ENCODE measurements at places on chromosomes 5 and 9.

- DNase-seq: peak; percentile 71
Measured at GRCh38 chr5:68554571-68555279, 339.2 kb downstream of the PIK3R1 start.

DNA sequence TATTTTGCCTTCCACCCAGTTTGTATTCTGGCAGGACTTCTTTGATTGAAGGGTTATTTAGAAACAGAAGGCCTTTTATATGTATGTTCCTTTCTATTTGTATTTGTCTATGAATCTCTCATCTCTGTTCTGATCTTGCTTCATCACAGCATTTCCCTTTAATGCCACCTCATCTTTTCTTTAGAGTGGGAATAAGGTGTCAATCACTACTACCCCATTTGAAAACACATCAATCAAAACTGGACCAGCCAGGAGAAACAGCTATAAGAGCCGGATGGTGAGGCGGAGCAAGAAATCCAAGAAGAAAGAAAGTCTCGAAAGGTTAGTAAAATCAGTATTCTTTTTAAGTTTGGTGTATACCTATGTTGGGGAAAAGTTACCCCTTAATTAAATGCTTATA is 36.3 kb downstream of the CD180 start:
- no peak for DNase-seq

- no peak for DNase-seq
Measured at GRCh38 chr9:4678679-4679267, 596 bp upstream of the CDC37L1 start.

DNA sequence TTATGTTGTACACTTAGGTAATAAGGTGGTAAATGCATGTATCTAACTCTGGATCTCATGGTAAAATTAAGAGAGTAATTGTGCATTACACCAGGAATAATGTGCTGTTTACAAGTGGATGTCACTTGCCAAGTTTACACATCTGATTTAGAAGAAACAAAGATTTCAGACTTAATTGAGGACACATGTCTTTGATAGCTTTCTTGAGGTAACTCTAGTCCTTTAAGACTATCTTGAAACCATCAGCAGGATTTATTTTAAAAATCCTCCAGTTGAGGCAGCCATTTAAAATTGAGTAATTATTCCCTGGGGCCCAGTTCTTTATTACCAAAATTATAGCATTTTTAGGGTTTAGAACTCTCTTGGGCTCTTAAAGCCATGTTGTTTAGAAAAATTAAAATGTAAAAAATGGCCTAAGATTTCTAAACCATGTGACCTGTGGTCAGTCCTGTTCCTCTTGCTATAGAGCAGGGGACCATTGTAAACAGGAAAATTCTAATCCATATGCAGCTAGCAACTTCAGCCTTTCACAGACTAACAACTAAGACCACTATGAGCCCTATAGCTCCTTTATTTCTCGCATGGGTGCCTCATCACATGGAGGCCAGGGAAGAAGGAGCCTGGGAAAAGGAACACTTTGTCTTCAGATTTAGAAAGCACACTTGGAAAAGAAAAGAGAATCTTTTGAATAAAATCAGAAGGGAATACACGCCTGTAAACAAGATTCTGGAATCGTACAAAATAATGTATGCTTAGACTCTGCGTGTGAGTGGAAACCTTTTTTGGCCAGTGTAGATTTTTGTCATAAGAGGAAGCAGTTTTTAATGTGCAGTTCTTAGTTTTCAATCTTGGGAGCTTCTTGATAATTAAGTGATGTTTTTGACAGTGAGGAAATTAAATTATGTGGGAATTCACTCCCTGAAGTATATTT is 71.2 kb downstream of the ZSWIM6 start:
- DNase-seq: no peak

- DNase-seq: no peak
Measured at GRCh38 chr5:90301248-90301647, 108.3 kb downstream of the CETN3 start.

DNA sequence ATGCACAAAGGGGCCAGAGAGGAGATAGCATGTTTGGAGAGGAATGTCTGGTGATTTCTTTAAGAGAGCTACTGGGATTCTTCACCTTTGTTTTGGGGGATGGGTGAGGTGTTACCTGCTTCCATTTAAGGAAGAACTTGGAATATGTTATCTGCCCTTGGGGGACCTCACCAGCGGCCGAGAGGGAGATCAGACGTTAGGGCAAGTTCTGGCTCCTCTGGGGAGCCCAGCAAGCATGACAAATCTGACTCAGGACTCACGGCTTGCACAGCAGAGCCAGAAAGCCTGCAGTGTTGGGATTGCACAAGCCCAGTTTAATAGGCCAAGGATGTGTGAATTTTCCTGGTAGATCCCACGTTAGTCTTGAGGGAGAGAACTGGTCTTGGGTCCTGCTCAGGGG is 40.3 kb downstream of the SLC28A3 start:
- DNase-seq: peak; percentile 37
